ENCODE measurements at places on chromosomes 16 and 17.

DNA sequence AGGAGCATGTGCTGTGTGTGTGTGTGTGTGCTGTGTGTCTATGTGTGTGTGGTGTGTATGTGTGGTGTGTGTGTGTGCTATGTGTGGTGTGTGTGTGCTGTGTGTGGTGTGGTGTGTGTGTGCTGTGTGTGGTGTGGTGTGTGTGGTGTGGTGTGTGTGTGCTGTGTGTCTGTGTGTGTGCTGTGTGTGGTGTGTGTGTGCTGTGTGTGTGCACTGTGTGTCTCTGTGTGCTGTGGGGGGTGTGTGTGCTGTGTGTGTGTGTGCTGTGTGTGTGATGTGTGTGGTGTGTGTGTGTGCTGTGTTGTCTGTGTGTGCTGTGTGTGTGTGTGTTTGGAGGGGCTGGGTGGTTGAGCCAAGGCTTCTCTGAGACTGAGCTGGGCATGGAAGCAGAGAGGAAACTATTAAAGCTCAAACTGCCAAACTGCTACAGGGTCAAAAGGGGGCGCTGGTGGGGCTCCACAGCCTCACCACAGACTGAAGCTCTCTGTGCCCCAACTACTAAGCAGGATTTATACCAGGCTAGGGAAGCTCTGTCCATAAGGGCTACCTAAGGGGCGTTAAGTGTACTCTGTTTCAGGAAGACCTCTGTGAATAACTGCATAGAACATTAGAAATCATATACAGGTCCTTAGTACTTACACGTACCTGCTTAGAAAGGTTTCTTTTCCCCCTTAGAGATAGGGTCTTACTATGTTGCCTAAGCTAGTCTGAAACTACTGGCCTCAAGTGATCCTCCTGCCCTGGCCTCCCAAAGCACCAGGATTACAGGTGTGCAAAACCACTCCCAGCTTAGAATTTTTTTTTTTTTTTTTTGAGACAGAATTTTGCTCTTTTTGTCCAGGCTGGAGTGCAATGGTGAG, 27.8 kb upstream of the GHDC start:
- DNase-seq, result no peak

DNA sequence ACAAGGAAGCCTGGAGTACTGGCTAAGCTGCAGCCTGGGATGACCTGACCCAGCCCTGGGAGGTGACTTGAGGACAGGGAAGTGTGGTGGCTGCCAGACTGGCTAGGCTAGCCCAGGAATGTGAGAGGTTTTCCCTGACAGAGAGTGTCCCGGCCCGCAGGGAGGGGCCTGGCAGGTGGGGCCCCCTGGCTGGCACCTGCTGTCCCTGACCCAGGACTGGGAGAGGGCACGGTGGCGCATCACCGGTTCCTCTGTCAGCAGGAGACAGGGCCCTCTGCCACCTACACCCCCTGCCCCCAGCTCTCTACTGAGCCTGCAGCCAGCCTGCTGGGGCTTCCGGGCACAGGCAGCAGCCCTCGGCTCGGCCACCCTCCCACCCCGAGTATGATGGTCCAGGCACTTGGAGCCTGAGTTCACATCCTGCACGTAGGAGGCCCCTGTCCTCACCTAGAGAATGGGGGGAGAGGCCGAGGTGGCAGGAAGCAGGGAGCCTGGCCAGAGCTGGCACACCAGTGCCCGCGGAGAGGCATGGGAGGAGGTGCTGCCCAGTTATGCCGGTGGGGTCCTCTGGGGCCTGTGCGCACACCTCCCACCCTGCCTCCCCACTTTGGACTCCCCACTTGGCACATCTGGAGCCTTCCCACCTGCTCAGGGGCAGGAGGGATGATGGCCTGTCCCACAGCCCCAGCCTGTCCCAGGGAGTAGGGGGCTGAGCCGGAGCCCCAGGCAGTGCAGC, 528 bp downstream of the PRSS27 start:
- DNase-seq, result no peak

GRCh38 chr16:8070506-8070905, 519.8 kb downstream of the TMEM114 start:
- DNase-seq, result no peak

DNA sequence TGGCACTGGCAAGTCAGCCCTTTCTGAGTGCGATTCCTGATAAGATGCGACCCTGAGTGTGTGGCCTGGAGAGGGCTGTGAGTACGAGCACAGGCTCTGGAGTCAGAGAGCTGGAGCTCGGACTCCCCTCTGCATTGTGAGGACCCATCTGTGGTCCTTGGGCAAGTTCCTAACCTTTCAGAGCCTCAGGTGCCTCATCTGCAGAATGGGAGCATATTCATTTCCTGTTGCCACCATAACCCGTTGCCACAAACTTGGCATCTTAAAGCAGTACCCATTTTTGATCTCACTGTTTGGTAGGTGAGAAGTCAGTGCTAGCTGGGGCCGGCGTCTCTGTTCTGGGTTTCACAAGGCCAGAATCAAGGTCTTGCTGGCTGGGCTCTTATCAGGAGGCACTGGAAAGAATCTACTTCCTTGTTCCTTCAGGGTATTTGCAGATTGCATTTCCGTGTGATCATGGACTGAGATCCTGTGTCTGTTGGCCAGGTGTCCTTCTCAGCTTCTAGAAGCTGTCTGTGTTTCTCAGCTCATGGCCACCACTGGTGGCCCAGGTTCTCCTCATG, 20.2 kb downstream of the KNOP1 start:
- no peak for DNase-seq

- DNase-seq, result no peak
These were observed 857 bp downstream of the TMC8 start for GRCh38 chr17:78131172-78132083.

All from vagina (tissue), 2 donors.